ENCODE measurements at places on chromosomes 5 and 9.

DNA sequence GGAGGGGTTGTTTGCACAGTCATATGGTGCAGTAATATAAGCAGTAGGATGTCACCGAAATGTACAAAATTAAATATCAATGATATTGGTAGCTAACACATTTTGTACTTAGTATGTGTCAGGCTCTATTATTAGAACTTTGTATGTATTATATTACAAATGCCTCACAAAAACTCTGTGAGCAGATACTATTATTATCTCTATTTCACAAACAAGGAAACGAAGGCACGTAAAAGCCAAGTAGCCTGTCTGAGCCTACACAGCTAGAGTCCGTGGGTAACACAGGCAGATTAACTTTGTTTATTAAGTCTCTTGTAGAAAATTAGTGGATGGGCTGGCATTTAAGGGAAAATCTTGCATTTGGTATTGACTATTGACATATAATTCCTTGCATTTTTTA, 284.3 kb upstream of the DAB2 start:
- DNase-seq = no peak

DNA sequence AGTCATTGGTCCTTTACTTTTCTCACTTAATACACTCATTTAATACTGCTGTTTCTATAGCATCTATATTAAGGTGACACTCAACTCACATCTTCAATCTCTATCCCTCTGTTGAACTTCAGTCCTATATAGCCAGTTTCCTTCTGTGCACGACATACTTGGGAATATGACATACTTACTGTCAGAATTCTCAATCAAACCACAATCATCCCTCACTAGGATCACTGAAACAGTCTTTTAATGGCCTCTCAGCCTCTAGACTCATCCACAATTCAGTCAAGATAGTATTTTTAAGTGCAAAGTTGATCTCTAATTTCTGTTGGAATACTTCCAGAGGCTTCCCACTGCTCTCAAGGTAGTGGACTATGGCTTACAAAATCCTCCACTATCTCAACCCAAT, 251.0 kb upstream of the MEF2C start:
- no peak for DNase-seq

GRCh38 chr9:125066839-125067619, 76.3 kb downstream of the SCAI start:
- DNase-seq = no peak

GRCh38 chr9:127498298-127498697, 47.0 kb downstream of the LRSAM1 start:
- no peak for DNase-seq

DNA sequence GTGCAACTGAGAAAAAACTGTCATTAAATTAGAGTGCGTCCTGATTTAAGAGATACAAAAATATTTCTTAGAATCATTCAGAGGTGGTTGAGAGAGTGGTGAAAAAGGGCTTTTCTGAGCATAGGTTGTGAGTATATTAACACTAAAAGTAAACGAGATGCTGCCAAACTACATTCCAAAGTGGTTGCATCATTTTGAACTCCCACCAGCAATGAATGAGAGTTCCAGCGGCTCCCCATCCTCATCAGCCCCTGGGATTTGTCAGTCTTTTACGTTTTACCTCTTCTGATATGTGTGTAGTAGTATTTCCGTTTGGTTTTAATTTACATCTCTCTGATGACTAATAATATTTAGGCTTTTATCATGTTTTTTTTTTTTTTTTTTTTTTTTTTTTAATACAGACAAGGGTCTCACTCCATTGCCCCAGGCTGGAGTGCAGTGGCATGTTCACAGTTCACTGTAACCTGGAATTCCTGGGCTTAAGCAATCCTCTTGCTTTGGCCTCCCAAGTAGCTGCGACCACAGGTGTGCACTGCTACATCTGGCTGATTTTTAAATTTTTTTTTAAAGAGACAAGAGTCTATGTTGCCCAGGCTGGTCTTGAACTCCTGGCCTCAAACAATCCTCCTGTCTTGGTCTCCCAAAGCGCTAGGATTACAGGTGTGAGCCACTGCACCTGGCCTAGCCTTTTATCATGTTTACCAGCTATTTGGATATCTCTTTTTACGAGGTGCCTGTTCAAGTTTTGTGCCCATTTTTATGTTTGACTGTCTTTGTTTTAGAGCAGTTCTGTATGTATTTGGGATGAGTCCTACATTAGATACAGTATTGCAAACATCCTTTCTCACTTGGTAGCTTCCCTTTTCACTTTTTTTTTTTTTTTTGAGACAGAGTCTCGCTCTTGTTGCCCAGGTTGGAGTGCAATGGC, 17.0 kb downstream of the PRRT1B start:
- no peak for DNase-seq

DNA sequence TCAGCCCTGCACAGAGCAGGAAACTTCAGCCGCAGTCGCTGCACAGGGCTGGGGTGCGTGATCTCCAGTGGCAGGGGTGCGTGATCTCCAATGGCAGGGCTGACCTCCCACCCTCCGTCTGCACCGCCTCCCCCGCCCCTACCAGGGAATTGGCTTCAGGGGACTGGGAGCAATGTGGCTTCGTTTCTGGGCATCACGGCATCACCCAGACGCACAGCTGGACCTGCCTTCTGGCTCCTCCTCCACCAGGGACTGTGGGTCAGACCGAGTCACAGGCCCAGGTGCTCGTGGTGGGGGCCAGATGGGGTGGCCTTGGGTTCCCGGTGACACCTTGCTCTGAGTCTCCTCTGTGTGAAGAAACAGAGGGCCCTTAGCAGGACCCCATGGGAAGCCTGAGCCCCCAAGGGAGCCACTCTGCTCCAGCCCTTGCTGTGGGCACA, 51.1 kb downstream of the AHRR start:
- DNase-seq = no peak

DNA sequence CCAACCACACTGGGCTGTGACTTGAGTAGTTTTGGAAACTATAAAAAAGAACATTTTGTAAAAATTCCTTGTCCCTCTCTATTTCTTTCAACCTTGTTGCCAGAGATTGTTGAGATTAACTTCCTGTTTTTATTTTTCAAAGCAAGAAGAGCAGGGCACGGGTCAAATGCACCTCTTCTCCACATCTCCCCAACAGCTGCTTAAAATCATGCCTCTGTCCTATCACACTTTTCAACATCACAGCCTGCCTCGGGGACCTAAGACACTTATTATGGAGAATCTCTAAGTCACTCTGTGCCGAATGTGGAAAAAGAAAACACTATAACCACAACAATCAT, 280.3 kb upstream of the TNC start:
- DNase-seq = no peak

- DNase-seq = no peak
These were observed 205.5 kb downstream of the CACNA1B start for GRCh38 chr9:138082918-138083636.

- no peak for DNase-seq
These were observed 16.5 kb upstream of the CXXC5 start for GRCh38 chr5:139631520-139632165.

Measured in NCI-H1105 treated with DMSO at 0.1 percent for 48 hours (cell line).